ENCODE measurements at places on chromosomes 11 and 22.
A peak's percentile ranks its signal among the peaks of the same experiment; 100 is the strongest.

GRCh38 chr11:47234669-47235100 is 13.9 kb downstream of the ACP2 start:
- peak; percentile 36 for DNase-seq

- DNase-seq: no peak
These were observed 25.9 kb upstream of the MMP13 start for GRCh38 chr11:102981324-102981910.

DNA sequence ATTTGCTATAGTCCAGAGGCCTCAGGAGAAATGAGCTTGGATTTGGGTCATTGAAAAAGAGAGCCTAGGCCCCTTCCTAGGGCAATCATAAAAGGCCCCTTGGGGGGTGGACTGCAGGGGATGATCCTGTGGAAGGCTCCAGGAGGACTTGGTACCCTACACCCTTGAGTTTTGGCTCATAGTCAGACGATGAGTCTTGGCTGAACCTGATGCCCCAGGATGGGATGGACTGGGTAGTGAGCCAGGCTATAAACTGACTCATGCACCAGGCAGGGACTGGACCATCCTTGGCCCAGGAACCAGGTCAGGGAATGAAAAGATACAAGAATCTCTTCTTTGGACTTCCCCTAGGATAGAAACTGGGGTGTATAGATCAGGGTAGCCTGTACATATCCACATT is 54.2 kb downstream of the NAV2 start:
- no peak for DNase-seq

DNA sequence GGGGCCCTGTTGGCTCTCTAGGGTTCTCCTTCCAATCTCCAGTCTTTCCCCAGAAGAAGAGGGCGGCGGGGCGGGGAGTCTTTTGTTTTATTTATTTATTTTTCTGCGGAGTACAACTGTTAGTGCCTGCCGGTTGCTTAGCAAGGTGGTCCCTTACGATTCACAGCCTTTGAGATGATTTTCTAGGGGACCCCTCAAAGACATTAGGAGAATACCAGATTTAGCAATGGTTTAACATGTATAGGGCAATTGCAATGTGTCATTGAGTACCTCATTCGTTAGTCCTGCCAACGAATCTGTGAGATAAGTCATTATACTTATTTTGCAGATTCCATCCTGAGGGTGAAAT is 307 bp upstream of the MRPL16 start:
- no peak for DNase-seq

DNA sequence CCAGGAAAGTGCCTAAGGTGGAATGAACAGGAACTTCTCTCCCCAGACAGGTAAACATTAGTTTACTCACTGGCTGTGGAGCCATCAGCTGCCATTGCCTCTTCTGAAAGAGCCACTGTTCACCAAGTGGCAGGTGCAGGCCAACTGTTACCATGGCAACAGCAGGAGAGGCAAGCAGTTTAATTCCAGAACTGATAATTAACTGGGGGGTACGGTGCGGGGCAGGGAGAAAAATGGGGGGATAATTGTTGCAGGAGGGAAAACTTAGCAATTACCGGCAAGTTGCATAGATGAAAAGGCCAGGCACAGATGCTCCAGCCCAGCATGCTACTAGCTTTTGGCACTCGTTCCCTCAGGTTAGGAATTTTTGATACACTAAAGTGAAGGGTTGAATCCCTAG is 85.1 kb downstream of the TRIM44 start:
- DNase-seq: no peak

DNA sequence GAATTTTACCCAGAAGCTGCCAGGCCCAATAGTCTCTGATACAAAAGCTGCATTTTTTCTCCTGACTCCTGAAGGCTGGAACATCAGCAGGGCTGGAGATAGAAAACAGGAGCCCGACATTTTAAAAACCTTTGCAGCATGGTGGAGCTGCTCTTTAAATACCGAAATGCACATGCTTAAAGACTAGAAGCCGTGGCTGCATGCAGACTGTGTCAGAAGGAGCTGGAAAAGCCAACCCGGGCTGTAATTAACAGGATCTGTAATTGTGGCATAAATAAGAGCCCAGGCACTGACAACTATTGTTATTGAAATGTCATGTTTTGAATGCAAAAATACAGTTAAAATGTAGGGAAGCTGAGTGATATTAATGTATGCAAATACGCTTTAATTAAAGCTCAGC is 304.9 kb upstream of the PLET1 start:
- DNase-seq: no peak

GRCh38 chr11:14021738-14022137 is 59.2 kb downstream of the SPON1 start:
- DNase-seq: no peak

DNA sequence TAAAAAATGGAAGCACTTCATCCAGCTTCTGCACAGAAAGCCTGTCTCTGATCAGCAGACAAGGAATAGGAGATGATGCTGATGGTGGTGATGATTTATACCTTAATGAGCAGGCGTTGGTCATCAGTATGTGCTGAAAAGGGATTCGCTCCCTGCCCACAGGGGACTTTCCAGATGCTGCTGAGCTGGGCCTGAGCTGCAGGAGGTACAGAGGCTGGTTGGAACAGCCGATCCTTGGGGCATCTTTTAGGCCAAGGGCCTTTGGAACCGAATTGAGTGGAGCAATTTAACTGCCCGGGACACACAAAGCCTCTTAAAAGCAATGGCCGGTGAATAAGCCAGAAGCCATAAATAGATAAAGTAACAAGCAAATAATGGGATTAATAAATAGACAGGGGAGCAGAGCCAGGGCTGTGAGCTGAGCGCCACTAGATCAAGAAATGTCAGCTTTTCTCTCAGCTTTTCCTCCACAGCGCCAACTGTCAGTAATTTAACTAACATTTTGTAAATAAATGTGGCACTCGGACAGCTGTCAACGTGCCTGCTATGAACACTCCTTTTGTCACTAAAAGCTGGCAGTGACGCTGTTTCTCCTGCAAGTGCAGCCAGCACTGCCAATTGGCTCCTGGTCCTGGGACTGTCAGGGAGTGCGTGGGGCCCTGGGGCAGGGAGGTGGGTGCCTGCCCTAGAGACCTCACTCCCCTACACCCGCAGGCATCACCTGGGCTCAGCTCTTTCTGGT is 562.3 kb downstream of the NTM start:
- DNase-seq: no peak
